Amniotic stem cell (primary cell): ENCODE measurements at places on chromosomes 4 and X.

DNA sequence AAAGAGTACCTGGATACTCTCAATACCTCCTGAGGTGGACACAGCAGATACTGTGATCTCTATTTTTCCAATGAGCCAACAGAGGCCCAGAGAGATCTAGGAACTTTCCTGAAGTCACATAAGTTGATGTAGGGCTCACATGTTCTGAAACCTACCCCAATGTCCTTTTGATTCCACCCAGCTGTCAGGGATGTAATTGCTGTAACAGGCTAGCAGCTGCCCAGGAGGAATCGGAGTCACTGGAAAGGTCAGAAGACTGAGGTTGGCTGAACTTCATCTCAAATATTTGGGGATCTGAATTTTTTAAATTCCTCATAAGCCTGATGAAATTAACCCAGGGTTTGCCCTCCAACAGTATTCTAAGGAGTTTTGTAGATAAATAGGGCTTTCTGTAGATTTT lies 52.5 kb upstream of the PROM1 start:
- DNase-seq: no peak

DNA sequence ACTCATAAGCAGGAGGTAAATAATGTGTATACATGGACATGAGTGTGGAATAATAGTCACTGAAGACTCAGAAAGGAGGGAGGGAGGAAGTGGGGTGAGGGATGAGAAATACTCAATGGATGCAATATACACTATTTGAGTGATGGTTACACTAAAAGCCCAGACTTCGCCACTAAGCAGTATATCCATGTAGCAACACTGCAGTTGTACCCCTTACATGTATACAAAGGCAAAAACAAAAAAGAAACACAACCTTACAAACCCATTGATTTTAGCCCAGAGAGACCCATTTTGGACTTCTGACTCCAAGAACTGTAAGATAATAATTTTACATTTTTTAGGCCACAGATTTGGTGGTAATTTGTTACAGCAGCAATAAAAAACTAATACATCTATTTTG lies 51.5 kb downstream of the VMA21 start:
- DNase-seq: no peak

DNA sequence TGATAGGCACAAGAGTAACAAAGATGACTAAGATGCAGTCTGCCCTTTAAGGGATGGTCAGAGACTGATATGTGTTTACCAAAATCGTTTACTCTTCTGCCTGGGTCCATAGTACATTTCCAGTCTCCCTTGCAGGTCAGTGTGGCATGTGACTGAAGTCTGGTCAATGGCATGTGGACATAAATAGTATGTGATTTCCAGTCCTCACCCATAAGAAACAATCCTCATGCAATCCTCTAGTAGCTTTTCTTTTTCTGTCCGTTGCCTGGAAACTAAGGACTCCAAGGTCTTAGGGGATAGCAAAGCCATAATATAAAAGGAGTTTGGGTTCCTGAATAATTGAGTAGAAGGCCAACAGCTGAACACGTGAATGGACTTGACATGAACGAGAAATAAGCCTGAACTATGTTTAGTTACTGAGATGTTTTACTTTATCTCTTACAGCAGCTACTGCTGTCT lies 1.1 kb downstream of the SLC9B2 start:
- DNase-seq: no peak

GRCh38 chr4:33722254-33722653 lies 2522.1 kb downstream of the ARAP2 start:
- no peak for DNase-seq

DNA sequence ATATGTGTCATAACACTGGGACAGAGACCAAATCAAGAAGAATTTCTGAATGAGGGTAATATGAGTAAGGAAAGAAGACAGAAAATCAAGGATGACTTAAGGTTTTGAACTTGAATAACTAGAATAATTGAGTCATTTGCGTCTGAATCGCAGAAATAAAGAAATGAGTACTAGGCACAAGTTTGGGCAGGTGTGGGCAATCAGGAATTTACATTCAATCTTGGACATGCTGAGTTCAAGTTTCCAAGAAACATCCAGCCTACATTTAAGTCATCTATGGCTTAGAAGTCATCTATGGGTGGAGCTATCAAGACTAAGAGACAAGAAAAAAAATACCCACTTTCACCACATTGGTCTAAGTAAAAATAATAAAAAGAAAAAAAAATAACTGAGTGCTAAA lies 30.4 kb upstream of the WDR44 start:
- no peak for DNase-seq

DNA sequence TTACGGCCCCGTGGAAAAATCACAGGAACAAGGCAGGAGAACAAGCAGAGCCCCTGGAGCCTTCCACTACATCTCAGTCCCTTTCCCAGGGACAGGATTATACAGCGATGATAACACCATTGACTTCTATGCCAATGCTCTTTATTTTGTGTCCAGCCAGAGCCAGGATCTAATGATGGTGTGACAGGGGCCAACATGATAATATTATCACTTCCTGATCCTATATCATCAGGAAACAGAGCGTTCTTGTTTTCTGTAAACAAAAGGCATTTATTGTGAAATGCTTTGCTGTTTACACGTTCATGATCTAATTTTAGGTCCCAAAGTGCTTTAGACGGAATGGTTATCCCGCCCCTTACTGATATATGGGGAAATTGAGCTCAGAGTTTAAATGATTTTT lies 12.8 kb downstream of the TMPRSS11E start:
- DNase-seq: no peak

DNA sequence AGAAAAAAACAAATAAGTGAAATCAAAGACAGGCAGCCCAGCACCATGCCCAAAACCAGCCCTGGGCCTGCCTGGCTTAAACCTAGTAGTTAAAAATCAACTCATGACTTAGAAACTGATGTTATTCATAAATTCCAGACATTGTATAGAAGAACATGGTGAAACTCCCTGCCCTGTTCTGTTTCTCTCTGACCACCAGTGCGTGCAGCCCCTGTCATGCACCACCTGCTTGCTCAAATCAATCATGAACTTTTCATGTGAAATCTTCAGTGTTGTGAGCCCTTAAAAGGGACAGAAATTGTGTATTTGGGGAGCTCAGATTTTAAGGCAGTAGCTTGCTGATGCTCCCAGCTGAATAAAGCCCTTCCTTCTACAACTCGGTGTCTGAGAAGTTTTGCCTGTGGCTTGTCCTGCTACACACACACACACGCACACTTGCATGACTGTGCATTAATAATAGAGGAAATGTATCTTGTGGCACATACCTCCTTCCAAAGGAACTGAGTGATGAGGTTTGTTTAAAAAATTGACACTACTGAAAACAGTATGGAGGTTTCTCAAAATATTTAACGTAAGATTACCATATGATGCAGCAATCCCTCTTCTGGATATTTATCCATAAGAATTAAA lies 39.2 kb upstream of the UGT2B7 start:
- DNase-seq: no peak

DNA sequence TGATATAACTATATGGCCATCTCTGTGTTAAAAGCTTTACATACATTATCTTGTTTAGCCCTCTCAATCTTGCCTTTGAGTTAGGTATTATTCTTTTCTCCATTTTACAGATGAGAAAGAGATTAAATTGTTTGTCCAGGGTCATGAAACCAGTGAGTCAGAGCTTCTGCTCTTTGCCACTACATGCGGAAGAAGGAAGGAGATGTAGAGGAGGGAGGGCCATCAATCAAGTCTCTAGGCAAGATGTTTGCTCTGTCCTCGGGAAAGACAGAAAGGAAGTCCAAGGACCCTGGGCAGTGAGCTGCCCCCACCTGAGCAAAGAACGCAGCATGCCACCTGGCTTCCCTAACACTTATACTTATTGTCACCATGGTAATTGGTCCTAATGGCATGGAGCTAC lies 133.7 kb upstream of the IL1RAPL2 start:
- DNase-seq: no peak

DNA sequence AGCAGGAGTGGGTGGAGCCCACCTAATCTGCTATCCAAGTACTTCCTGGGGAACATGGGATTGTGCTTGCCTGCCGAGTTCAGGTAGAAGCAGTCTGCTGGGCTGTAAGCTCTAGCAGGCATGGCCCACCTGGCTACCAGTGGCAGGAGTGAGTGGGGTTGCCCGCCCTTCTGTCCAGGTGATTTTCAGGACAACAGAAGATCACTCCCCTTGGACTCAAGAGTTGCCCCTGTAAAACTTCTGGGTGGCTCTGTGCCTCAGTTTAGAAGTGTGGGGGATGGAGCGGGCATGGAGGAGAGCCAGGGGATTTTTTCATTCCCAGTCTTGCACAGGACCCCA lies 43.5 kb downstream of the NDST3 start:
- no peak for DNase-seq

DNA sequence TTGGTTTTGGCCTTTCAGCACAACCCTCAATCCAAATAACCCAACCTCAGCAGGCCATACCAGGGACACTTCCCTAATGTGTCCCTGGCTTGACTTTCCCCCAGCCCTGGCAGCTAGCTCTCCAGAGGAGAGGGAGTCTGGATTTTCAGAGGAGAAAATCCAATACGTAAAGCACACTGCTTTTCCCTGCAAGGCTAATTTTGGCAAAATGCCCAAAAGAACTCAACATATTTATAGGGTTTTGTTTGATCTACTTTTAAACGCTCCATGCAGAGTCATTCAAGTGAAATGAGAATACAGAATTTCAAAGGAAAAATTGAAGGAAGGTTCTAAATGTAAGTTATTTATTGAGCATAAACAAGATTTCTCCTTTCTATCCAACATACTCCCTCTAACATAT lies 167.2 kb downstream of the SH3KBP1 start:
- no peak for DNase-seq

DNA sequence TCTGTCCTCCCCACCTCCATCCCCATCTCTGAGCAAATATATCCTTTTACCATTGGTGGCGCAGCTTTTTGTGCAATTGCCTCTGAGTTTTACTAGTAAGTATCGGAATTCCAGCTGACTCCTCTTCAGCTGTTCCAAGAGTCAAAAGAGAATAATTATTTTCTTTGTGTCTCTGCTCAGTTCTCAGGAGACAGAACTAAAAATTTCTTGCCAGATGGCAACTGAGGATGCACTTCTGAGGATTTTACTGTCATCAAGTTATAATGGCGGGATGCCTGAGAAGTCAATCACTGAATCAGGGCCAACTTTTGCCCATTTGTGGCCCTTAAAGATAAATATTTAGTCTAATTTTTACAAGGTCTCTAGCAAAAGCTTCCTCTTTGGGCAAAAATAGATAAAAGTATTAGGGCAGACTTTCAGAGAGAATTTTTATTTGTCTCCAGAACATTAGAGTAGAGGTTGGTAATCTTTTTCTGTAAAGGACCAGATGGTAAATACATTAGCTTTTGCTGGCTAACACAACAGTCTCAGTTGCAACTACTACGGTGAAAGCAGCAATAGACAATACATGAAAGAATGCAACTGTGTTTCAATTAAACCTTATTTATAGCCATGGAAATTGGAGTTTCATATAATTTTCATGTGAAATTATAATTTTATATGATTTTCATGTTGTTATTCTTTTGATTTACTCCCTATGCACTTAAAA lies 15.6 kb upstream of the ADGRA3 start:
- no peak for DNase-seq

DNA sequence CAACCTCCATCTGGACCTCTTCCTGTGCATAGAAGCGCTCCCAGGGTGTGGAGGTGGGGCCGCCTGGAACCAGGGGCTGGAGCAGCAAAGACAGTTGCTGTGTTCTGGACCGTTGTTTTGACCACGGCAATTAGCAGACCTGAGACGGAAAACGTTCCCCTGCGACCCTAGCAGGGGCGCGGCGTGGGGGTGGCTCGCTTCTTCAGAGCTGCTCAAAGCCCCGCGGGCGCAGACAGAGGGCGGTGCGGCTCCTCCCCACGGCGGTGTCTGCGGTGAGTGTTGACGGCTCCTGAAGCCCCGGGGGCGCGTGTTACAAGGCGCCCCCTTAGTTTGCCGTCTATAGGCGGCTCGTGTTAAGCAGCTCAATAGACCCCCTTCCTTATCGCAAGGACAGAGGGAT lies 79.2 kb downstream of the TRIML1 start:
- no peak for DNase-seq

DNA sequence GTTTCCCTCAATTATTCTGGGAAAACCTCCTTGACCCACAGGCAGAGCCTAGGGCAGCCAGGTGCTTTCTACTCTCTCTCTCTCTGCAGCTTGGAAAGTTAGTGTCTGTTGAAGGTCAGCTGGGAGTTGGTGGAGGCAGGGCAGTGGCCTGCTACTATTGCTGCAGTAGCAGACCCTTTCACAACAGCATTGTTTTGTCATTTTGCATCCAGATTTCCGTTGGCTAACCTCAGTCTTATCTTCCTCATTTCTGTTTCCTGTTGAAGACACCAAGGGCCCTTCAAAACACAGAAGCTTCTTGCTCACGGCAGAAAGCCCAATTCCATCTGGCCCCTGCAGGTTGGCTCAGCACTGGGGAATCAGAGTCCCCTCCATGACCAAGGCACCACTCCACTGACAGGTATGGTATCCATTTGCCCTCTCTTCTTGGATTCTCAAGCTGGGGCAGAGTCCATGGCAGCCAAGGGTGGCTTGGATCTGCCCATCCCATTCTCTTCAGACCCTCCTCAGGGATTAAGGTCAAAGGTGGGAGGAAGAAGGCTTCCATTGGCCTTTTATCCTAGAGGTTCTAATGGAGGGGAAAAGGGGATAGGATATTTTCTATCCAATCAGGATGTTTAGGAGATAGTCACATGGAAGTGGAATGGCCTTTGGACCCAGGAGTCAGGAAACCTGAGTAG lies 24.6 kb downstream of the VSIG4 start:
- no peak for DNase-seq

- no peak for DNase-seq
These were observed 282.4 kb downstream of the C4orf33 start for GRCh38 chr4:129378364-129378763.

GRCh38 chr4:113823291-113823659 lies 61.7 kb upstream of the CAMK2D start:
- DNase-seq: no peak

GRCh38 chrX:48505481-48505880 lies 3.3 kb upstream of the PORCN start:
- DNase-seq: no peak

DNA sequence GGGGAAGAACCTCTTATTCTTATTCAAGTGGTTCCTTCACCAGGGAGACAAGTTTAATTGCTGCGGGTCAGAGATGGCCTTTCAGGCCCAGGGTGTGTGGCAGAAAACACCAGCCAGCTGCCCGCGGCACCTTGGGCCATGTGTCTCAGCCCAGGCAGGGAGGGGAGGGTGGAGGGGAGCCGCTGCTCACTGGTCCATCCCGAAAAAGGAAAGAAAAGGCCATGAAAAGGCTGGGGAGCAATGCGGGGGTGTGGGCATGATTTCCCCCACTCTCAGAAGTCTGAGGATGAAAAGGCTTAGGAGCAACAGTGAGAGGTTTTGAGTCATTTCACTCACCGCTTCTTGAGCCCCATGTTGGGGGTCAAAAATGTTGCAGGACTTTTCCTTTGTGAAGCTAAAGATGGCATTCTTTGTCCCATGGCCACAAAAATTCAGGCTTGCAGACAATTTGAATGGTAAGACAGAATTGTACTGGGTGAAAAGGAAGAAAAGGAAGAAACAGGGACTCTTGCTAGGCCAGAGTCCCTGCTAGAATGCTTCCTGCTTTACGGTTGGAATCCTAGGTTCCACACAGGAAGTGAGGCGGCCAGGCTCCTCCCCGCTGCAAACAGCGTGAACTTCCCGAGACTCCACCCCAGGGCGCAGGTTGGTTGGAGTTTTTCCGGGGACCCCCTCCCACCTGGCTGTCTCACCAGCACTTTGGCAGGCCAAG lies 17.4 kb upstream of the FAM47E start:
- DNase-seq: no peak

GRCh38 chr4:3860061-3860912 lies 94.1 kb downstream of the ADRA2C start:
- DNase-seq: no peak

GRCh38 chrX:109268340-109268739 lies 213.5 kb downstream of the GUCY2F start:
- DNase-seq: no peak

GRCh38 chrX:112766774-112767173 lies 73.9 kb downstream of the AMOT start:
- no peak for DNase-seq
